Small intestine (tissue), 16 donors: ENCODE measurements at places on chromosomes 13 and 19.

DNA sequence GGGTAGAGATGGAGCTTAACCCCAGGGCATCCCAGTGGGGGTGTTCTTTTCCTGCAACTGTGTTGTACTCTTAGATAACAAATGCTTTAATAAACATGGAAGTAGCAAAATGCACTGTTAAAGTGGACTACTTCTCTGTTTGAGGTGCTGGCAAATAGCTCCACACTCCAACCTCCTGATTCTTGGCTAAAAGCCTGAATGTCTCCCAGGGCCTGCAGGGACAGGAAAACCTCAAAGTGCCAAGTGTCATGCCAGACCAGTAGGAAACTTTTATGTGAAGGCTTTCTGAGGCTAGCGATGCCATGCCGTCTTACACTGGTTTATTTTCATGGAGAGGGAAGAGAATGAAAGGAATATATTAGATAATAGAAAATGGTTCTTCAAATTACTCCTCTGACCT, 6.8 kb downstream of the FREM2 start:
- no peaks in the 10 kb centered on the region for H3K4me1 ChIP-seq
- H3K4me3 ChIP-seq: no peak overlapping the region
- no peaks in the 10 kb centered on the region for H3K36me3 ChIP-seq
- H3K27ac ChIP-seq: no peak overlapping the region

GRCh38 chr19:15210323-15210781, 9.6 kb upstream of the NOTCH3 start:
- no peak for DNase-seq
- no peak overlapping the region for H3K27ac ChIP-seq
- H3K27me3 ChIP-seq: no peaks in the 10 kb centered on the region
- H3K36me3 ChIP-seq: no peaks in the 10 kb centered on the region

- H3K27ac ChIP-seq: no peak overlapping the region
- H3K4me1 ChIP-seq: no peaks in the 10 kb centered on the region
- H3K36me3 ChIP-seq: no peaks in the 10 kb centered on the region
- peak; percentile 49 for DNase-seq
These were observed 6.9 kb downstream of the NPHS1 start for GRCh38 chr19:35845215-35846037.

GRCh38 chr19:6527893-6528543, 2.8 kb upstream of the TNFSF9 start:
- no peak overlapping the region for H3K4me3 ChIP-seq
- DNase-seq: no peak
- H3K4me1 ChIP-seq: no peaks in the 10 kb centered on the region
- no peaks in the 10 kb centered on the region for H3K36me3 ChIP-seq
- no peak overlapping the region for H3K27ac ChIP-seq

- no peaks in the 10 kb centered on the region for H3K4me1 ChIP-seq
- no peaks in the 10 kb centered on the region for H3K27me3 ChIP-seq
- DNase-seq: no peak
- H3K4me3 ChIP-seq: no peak overlapping the region
- H3K36me3 ChIP-seq: peaks cover 26% of the 10 kb centered on the region
These were observed 18.3 kb downstream of the DIS3 start for GRCh38 chr13:72763411-72763810.

- H3K27me3 ChIP-seq: no peaks in the 10 kb centered on the region
- no peaks in the 10 kb centered on the region for H3K36me3 ChIP-seq
- peaks cover 5% of the 10 kb centered on the region for H3K4me1 ChIP-seq
- DNase-seq: peak; percentile 96
These were observed 12.5 kb downstream of the PBX4 start for GRCh38 chr19:19606021-19606420.

GRCh38 chr13:45143346-45143751, 23.0 kb downstream of the GTF2F2 start:
- no peaks in the 10 kb centered on the region for H3K4me1 ChIP-seq
- no peak for DNase-seq
- no peaks in the 10 kb centered on the region for H3K27me3 ChIP-seq
- H3K36me3 ChIP-seq: peaks cover 8% of the 10 kb centered on the region
- no peak overlapping the region for H3K27ac ChIP-seq
- H3K4me3 ChIP-seq: no peak overlapping the region

DNA sequence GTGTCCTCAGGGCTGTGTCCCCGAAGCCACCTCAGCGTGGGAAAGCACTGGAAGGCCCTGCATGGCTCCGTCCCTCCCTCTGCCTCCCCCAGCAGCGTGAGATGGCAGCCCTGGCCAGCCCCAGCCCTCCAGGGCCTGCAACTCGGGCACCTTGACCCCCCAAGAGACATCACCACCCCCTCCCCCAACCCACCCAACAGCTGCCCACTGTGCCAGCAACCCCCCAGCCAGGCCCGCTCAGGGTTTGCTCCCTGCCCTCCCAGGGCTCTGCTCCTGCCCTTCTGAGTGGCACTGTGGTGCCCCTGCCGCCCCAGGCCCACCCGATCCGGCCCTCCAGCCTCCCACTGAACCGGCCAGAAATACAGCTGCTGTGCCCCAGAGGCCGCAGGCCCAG, 1.5 kb upstream of the ASPDH start:
- peaks cover 1% of the 10 kb centered on the region for H3K4me1 ChIP-seq
- no peak overlapping the region for H3K4me3 ChIP-seq
- DNase-seq: no peak

GRCh38 chr13:36815062-36815461, 4.0 kb upstream of the RFXAP start:
- no peaks in the 10 kb centered on the region for H3K36me3 ChIP-seq
- H3K27ac ChIP-seq: no peak overlapping the region
- no peak for DNase-seq
- peaks cover 2% of the 10 kb centered on the region for H3K27me3 ChIP-seq
- no peak overlapping the region for H3K4me3 ChIP-seq

DNA sequence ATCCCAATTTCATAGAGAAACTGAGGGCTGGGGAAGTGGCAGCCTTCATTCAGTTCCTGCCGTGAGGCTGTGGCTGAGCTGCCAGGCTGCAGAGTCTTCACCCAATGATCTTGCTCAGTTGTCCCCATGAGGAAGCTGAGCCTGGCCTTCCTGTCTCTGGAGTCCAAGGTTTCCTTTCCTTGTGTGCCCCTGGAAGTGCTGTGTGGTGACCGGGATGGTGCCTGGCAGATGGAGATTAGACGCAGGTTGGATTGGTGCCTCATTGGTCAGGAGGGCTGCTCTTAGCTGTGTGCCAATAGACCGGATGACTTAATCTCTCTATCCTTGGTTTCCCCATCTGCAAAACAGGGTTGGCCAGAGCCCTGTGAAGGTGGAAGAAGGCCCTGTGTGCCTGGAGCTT, 24.6 kb downstream of the DNM2 start:
- H3K4me3 ChIP-seq: no peak overlapping the region
- peak; percentile 42 for DNase-seq
- no peaks in the 10 kb centered on the region for H3K36me3 ChIP-seq
- H3K27me3 ChIP-seq: no peaks in the 10 kb centered on the region

DNA sequence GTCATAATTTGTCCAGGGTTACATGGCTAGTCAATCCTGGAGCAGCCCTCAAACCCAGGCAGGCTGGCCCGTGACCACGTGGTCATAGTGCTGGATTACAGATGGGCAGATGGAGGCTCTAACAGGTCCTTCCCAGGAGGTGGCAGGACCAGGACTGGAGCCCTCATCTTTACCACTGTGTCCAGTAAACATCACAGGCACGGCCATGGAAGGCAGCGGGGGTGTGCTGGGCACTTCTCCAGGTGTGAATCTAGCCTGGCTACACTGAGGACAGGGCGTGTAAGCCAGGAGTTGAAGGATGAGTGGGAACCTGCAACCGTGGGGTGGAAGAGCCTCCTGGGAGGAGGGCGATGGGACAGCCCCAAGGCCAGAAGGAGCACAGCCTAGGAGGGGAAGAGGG, 6.1 kb downstream of the CIC start:
- no peaks in the 10 kb centered on the region for H3K27me3 ChIP-seq
- DNase-seq: no peak
- no peak overlapping the region for H3K27ac ChIP-seq
- H3K36me3 ChIP-seq: peaks cover 7% of the 10 kb centered on the region

DNA sequence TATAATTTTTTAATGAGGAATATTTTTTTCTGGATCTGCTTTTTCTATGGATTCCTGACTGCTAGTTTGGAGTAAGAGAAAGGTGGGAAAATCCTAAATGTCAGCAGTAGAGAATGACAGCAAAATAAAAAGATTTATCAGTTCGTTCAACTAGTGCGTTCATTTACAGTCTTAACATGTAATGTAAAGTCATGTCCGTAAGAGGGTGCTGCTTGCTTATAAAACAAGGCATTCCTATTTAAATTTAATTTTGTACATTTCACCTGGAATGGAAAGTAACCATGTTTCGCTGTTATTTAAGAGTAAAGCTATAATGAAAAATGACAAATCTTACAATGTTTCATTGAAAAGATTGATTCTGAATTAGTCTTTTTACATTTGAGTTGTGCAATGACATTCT, 76.6 kb downstream of the ZMYM2 start:
- peaks cover 2% of the 10 kb centered on the region for H3K36me3 ChIP-seq
- H3K4me1 ChIP-seq: no peaks in the 10 kb centered on the region
- H3K27ac ChIP-seq: no peak overlapping the region
- H3K4me3 ChIP-seq: no peak overlapping the region
- DNase-seq: no peak

GRCh38 chr13:37481011-37481884, 117.3 kb downstream of the POSTN start:
- no peaks in the 10 kb centered on the region for H3K4me1 ChIP-seq
- no peaks in the 10 kb centered on the region for H3K27me3 ChIP-seq
- H3K4me3 ChIP-seq: no peak overlapping the region
- no peak for DNase-seq
